ENCODE measurements at places on chromosomes 6 and 20.

DNA sequence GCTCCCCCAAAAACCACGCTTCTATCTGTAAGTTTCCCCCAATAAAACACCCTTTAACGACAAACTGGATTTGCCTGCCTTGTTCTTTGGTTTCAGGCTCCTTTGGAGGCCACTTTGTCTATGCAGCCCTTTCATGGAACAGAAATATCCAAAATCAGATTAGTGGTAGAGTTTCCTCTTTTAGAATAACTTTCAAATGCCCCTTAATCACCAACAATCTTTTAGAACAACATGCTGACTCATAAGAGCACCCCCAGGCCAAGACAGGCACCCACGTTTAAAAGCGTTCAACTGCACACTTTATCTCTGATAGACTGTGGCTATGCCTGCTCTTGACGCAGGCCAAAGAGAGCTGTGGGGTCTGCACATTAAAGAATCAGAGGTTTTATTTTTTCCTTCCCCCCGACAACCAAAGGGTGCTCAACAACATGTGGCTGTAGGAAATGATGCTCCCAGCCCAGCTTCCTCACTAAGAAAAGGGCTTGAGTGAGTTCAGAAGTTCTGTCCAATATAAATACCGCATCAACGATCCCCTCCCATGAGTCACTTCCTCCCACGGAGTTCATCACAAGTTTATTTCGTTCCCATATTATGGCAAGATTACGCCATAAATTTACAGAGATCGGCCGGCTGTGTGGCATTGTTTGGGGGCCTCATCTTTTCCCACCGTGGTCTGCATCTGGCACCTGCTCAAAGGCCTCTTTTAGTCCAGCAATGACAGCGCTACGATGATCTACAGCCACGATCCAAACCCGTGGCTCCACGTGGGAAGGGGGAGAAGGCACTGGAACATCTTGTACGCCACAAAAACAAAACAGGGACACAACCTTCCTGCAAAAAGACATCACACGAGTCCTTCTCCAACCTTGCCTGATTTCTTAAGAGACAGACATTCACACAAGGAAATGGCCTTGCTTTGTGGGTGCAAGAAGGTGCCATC is 88.8 kb upstream of the NFATC2 start:
- DNase-seq: no peak

DNA sequence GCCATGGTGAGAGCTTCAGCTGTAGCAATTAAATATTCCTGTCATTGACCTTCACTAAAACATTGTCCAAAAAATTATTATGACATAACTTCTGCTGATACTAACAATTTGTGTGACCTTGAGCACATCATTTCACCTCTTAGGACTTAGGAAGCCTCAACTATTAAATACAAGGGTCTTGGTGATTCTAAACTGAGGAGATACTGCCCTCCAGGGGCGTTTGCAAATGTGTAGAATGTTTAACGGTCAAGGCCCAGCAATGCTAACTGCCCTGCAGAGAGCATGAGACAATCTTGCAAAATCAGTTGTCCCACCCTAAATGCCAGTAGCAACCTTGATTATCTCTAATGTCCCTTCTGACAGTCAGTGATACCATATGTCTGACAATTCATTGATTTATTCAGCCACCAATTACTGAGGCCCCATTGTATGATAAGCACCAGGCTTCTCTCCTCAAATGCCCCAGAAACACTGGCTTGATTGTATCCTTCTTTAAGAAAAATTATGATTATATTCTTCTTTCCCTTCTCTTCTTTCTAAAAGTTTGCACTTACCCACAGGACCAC is 284.1 kb upstream of the PLN start:
- DNase-seq: no peak

GRCh38 chr20:32160341-32160740 is 47.2 kb downstream of the PLAGL2 start:
- DNase-seq: no peak

DNA sequence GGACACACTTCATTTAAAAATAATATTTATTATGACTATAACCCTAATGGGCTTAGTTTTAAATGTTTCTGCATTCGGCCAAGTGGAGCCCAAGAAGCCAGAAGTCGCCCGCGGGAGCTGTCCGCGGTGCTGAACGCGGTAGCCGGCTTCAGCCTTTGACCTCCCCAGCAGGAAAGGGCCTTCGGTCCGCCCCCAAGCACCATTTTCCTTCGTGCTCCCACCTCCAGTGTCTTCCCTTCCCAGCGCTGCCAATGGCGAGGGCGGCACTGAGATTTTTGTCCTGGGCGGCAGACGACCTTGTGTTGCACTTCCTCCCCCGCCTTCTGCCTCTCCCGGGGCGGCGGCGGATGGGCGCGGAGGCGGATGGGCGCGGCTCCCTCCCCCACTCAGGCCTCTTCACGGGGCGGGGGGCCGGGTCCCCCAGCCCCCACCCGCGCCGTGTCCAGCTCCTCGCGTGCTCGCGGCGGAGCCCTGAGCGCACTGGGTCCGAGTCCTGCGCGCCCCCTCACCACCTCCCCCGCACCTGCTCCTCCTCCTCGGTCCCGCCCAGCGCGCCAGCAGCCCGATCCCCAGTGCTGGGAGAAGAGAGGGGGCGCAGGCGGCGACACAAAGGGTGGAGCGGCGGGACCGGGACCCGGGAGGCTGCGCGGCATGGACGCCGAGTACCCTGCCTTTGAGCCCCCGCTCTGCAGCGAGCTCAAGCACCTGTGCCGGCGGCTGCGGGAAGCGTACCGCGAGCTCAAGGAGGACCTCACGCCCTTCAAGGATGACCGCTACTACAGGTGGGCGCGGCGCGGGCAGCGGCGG is 23.6 kb upstream of the TMEM181 start:
- peak; percentile 76 for DNase-seq

DNA sequence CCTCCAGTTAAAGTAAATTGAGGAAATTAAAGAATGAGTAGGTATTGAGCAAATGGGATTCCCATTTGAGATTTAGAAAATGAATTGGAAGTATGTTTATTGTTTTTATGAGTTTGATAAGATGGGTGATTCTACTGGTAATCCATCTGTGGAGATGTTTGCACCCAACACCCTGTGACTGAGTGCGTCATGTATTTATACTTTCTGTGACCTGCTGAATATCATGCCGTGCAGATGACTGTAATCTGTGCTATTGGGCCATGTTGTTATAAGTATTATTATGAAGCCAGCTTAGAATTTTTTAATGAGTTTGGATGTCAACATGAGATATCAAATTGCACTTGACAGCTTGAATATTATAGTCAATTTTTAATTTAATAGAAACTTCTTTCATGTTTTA is 17.7 kb downstream of the FAM83B start:
- no peak for DNase-seq

DNA sequence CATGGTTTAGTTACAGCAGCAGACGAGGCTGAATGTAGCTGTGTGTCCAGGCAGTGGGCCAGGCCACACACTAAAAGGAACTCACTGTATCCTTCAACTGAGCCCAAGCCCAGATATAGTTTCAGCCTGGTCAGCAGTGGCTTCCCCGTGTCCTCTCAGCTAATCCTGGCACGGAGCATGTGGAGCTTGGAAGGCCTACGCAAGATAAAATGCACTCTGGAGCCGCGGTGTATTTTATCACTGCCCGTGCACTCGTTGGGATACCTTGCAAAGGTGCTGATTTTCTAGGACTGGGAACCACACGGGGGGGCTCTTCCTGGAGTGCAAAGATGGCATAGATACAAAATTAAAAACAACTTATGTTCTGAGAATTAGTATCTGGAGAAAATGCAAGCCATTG is 48.4 kb upstream of the IYD start:
- DNase-seq: no peak

DNA sequence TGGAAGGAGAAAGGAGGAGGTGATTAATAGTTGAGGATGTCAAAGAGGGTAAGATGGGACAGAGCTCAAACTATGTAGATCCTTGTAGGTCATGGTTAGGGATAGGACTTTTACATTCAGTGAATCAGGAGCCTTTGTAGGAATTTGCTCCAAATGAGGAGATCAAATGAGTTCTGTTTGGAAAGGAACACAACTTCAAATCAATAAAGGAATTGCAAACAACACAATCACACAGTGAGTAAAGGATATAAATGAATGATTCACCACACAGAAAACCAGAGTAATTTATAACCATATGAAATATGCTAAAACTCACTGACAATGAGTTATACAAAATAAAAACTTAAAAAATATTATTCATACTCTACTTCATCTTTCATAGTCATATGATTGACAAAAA is 480.8 kb upstream of the EPHA7 start:
- DNase-seq: no peak

GRCh38 chr6:56025795-56026194 is 150.4 kb upstream of the BMP5 start:
- DNase-seq: no peak
